ENCODE measurements at places on chromosomes 7 and 10. TPM values are rescaled to one million over a fixed set of nuclear protein-coding genes. Genes with fewer than 3 reads are reported as not detected.

DNA sequence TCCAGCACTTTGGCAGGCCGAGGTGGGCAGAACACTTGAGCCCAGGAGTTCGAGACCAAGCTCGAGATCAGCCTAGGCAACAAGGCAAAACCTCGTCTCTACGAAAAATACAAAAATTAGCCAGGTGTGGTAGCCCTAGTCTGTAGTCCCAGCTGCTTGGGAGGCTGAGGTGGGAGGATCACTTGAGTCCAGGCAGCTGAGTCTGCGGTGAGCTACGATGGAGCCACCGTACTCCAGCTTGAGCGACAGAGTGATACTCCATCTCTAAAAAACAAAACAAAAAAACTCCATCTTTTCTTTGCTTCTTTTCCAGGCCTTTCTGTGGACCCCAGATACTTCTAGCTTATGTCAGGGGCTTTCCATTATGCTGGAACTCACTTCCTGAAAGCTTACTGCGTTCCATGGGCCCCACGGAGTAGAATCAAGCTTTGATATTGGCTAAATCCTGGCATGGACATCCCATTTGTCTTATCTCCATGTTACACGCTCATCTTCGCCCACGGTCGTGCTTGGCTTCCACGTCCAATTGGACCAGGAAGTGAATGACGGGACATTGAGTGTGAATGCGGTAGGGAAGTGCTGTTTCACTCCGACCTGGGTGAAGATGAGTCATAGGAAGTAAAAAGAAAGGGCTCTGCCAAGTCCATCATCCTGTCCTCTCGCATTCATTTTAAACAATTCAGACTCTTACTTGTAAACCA is 45.7 kb downstream of the FAM171A1 start:
- peak; percentile 85 for DNase-seq

GRCh38 chr10:98425511-98426352 is 10.8 kb upstream of the PYROXD2 start:
- peak; percentile 55 for DNase-seq

The ZNRF2 gene
- 30.6 TPM for total RNA-seq

The METTL27 gene
- total RNA-seq: 2.3 TPM

The CYP26A1 gene
- 0.17 TPM for total RNA-seq

Data from Daoy (cell line).